Activated CD4-positive, alpha-beta memory T cell treated with anti-CD3 and anti-CD28 coated beads for 36 hours (primary cell): ENCODE measurements at places on chromosomes 16 and 17.

DNA sequence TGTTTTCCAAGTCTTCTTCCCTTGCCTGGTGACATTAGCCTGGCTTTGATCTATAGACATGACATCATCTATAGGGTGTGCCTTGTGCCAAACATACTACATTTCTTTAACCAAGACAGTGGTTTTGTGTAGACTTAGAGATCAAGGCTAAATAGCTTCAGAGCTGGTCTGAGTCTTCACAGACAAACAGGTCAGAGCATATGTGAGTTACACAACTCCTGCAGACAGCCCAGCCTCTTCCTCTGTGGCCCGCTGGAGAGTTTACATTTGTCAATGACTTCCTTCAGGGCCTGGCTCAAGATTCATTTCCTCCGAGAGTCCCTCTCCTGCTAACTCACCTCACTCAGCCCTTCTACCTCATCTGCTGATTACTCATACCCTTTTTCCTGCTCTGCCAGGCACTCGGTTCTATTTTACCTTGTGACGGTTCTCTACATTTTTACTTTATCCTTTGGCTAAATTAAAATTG lies 73.1 kb upstream of the TANC2 start:
- peak; percentile 54 for DNase-seq

- DNase-seq, result peak; percentile 46
Observed at GRCh38 chr17:50926523-50926922, 60.4 kb upstream of the TOB1 start.

GRCh38 chr17:44900894-44901293 lies 1.6 kb upstream of the EFTUD2 start:
- DNase-seq, result no peak

DNA sequence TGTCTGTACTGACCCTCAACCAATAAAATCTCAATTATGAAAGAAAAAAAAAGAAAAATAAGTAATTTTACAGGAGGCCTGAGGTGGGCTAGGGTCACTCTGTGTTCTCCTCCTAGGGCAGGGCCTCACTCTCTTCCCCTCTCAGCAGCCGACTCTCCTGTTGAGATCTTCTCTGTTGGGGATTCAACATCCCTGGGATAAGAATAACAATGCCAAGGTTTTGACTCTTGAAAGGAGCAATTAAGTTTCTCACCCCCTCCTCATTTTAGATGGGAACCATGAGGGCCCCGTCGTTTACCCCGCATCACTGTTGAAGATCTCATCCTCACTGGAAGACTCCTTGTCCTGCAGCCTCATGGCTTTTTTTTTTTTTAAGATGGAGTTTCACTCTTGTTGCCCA lies 21.5 kb upstream of the BRCA1 start:
- DNase-seq, result no peak

DNA sequence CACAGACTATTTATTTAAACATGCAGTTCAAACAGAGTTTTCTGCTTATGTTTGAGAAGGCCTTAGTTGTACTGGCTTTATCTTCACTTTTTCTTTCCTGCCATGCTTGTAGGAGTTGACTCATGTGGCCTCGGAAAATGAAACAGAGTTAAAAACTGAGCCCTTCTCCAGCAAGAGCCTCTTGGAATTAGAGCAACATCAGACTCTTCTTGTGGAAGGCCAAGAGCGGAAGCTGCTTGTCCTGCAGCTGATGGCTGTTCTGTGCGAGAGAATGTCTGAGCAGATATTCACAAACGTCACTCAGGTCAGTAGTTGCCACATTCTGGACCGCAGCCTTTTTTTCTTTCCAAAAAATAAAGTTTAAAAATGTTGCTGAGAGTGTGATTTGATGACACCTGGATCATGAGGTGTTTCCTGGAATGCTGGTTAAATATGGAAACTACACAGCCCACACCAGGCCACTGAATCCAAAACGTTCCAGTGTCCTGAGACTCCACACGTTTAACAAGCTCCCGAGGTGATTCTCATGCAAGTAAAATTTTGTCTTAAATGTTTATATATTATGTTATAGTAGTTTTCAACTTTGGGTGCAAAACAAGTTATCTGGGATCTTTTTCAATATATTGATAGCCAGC lies 65.9 kb downstream of the TANGO6 start:
- no peak for DNase-seq

- no peak for DNase-seq
Observed at GRCh38 chr16:57518520-57518919, 17.9 kb downstream of the CCDC102A start.

GRCh38 chr16:78755751-78756661 lies 656.6 kb downstream of the WWOX start:
- no peak for DNase-seq

DNA sequence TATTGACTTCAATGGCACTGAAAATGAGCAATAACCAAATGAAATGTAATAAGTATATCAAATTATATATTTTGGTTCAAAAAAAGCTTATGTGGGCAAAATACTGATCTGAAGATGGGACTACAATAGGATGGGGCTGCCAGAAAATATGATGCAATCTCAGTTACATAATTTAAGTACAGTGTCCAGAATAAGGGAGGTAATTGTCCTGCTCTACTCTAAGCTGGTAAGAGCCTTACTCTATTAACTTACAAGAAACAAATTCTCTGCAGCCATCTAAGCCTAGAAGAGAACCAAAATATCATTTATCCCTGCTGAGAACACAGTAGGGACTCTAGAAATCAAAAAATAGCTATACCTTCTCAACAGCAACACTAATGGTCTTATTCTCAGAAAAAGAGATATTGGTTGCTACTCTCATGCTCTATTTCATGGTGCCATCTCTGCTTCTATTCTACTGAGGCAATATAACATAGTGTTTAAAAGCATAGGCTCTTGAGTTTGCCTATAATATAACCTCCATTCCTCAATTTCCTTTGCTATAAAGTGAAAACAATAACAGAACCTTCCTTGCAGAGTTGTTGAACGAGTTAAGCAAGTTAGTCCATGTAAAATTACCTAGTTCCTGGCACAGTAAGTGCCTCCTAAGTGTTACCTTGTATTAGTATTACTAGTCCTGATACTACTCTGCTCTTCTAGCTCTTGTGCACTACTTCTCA lies 19.9 kb downstream of the NQO1 start:
- no peak for DNase-seq

- peak; percentile 65 for DNase-seq
Observed at GRCh38 chr16:4273858-4274311, 1.1 kb upstream of the TFAP4 start.

GRCh38 chr16:57635266-57636097 lies 7.1 kb downstream of the ADGRG1 start:
- no peak for DNase-seq

GRCh38 chr17:27631411-27631760 lies 398 bp downstream of the LGALS9 start:
- DNase-seq, result peak; percentile 30

DNA sequence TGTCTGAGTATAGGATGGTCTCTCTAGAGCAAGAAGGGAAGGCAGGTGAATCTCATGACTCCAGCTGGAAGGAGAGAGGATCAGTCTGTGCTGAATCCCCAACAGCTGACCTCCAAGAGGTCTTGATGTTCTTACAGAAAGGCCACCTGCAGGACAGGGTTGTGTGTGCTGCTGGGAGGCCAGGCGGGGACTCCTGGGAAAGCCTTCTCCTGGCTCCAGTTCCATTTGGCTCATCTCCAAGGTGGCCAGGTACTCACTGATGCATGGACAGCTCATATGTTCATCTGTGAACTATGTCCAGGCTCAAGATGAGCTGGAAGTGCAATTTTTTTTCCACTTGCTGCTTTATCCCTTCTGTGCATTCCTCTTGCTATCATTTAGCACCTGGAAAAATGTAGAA lies 730.2 kb upstream of the RBFOX1 start:
- DNase-seq, result no peak

DNA sequence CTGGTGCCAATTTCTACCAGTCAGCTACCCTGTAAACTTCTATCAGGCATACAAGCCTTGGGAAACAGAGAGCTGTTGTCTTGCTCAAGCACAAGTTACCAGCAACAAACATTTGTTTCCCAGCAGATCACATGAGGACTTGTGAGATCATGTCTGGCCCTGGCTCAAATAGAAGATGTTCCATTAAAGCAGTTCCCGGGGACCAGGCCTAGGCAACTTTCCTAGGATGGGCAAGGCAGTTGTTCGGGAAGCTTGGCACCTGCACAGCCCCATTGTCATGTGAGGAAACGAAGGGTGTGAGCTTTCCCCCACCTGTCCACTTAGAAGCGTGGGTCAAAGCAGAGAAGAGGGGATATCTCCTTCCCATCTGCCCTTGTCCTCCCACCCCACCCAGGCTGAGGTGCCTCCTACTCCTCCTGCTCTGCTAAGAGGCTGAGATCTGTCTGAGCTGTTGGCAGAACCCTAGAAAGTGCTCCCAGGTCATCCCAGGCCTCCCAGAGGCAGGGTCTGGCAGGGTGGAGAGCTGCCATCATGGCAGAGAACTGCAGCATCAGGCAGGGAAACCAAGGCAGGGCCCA lies 11.2 kb upstream of the SLC47A2 start:
- no peak for DNase-seq

DNA sequence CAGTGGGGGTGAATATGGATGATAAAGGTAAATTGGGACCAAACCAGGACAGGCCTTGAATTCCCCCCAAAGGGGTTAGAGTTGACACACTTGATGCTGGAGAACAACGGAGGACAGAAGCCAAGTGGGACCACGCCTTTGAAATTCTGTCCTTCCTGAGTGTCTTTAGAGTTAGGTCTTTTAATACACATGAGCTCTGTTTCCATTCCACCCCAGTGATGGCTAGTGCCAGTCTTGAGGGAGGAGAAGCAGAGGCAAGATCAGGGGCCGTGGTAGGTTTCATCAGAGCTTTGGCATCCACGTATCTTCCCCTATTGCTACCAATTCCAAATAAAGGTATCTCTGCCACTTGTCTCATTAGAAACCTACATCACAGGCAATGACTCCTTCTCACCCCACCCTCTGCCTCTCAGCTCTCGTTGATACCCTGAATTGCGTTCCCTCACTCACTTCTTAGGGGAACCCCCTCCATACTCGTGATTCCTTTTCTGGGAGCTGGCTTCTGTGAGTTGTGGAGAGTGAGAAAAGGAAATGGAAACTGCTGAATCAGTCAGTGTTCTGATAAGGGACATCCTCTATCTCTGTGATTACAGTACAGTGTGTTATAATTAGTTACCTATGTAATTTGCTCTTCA lies 2.4 kb upstream of the CCL3L1 start:
- peak; percentile 51 for DNase-seq
